ENCODE measurements at places on chromosomes 1 and 21.
A peak's percentile ranks its signal among the peaks of the same experiment; 100 is the strongest.

DNA sequence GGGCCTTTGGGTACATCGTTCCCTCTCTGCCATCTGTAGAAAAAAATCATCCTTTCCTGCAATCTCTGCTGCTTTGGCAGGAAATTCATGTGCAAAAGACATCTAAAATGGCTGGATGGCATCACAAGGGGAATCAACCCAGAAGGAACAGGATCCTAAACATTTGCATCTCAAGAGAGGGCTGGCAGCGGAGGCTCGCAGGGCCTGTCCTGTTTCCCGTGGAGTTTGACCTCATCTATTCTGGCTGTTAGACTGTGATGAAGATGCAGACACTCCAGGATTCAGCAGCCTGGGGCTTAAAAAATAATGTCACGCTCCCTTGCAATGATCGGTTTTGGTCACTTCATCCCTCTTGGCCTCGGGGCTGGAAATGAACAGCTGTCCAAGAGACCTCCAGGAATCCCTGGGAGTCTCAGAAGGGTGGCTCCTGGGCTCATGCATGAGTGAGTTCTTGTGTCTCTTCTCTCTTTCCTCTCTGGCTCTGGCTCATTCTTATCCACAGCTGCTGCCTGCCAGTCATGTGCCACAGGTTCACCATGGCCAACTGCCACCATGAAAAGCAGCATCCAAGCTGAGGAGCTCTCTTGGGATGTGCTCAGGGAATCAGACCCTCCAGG is 16.1 kb upstream of the PCP4 start:
- DNase-seq = no peak

DNA sequence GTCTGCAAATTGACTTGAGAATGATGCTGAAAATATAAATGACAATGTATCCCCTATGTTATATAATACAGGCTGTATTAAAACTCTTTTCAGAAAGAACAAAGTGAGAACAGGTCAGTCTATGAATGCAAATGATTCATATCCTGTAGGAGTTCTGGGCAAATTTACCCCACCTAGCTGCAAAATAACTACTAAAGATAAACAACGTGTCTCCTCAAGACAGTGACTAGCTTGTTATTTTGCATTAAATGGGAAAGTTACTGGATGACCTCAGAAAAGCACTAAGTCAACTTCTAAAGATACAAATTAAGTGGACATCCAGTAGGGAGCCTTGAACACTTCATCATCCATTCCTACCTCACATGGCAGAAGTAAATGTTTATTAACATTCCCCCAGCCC is 11.1 kb downstream of the RNF19B start:
- no peak for DNase-seq

GRCh38 chr1:236868625-236869467 is 73.8 kb downstream of the MTR start:
- DNase-seq = peak; percentile 35

- no peak for DNase-seq
Observed at GRCh38 chr1:46798810-46799209, at the start of gene CYP4B1. Gene CYP4B1 (plus strand): TSS chr1:46799046. CDS start chr1:46799082, 36 bp downstream.

DNA sequence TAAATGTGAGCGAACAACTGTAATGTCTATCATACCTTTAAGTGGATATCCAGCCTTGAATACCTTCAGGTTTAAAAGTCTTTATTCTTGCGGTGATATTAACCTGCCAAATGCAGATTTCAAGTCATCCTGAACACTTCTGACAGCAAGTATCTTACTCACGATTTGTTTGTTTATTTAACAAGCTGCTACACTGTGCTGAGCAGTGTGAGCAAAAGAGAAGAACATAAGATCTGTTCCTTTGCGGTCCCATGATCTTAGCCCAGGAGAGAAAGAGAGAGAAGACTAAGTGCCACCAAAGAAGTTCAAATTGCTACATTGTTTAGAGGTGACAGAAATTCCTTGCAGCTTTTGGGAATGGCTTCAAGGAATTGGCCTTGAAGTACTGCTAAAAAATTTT is 9.5 kb upstream of the IL24 start:
- DNase-seq = no peak

- no peak for DNase-seq
Observed at GRCh38 chr1:165468253-165468652, 23.3 kb upstream of the RXRG start.

Measured in GM04504 (cell line).